Small intestine (tissue), 16 donors: ENCODE measurements at places on chromosomes 4 and X. TPM values are rescaled to one million over a fixed set of nuclear protein-coding genes. Genes with fewer than 3 reads are reported as not detected.

DNA sequence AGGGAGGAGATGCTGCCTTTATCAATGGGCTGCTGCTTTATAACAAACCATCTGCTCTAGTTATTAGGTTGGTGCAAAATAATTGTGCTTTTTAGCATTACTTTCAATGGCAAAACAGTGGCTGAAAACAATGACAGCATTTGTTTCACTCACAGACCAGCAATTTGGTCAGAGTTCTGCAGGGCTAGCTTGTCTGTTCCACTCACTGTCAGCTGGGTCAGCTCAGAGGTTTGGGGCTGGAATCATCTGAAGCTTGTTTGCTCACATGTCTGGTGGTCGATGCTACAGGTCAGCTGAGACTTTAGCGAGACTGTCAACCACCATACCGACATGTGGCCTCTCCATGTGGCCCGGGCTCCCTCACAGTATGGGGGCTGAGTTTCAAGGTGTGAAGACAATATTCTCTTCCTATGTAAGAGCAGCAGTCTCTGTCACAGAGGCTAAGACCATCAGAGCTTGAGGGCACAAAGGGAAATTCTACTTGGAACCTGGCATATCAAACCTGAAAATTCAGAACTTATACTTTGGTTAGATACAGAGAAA, 81.3 kb upstream of the LIMCH1 start:
- H3K4me1 ChIP-seq = no peaks in the 10 kb centered on the region
- H3K36me3 ChIP-seq = no peaks in the 10 kb centered on the region
- no peak for DNase-seq
- H3K4me3 ChIP-seq = no peak overlapping the region
- H3K27me3 ChIP-seq = no peaks in the 10 kb centered on the region

DNA sequence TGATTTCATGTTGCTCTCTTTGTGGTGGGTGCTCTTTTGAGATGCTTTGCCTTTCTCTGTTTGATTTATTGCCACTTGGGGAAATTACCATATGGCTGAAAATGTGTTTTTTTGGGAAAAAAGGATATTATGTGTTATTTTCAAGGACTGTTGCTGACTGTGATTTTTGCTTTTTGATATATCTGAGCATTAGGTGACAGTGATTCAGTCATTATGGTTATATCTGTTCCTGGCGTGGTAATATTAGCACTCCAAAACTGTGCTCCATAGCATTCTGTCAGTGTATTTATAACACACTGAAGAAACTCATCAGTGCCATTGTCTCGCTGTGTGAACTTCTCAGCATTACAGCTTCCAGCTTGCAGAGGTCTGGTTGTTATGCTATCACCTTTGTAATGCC, 73.8 kb downstream of the PHEX start:
- no peak overlapping the region for H3K27ac ChIP-seq
- H3K4me3 ChIP-seq = no peak overlapping the region
- no peaks in the 10 kb centered on the region for H3K36me3 ChIP-seq
- DNase-seq = no peak
- H3K4me1 ChIP-seq = no peaks in the 10 kb centered on the region

DNA sequence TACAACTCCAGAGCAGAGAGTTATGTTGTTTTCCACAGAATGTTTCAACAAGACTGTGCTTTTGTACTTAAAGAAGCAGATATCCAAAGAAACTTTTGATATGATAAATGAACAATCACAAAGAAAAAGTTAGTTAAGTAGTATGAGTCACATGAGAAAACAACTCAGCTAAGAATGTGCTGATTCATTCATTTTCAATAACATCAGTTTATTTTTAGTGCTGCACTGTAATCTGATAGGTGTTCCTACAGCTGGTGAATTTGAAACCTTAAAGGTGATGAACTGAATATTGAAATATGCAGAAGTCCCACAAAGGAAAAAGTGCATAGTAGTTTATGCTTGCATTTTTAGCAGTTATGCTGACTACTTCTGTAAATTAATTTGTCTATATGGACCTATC, 180.3 kb upstream of the TENM3 start:
- H3K36me3 ChIP-seq = no peaks in the 10 kb centered on the region
- no peaks in the 10 kb centered on the region for H3K27me3 ChIP-seq
- no peak for DNase-seq
- no peaks in the 10 kb centered on the region for H3K4me1 ChIP-seq

The TMPRSS11A gene
- 0.01 TPM for polyA plus RNA-seq

The MAMLD1 gene
- polyA plus RNA-seq = not detected

The SOWAHD gene
- 5.7 TPM for polyA plus RNA-seq
